ENCODE measurements at places on chromosomes 5 and 9.

DNA sequence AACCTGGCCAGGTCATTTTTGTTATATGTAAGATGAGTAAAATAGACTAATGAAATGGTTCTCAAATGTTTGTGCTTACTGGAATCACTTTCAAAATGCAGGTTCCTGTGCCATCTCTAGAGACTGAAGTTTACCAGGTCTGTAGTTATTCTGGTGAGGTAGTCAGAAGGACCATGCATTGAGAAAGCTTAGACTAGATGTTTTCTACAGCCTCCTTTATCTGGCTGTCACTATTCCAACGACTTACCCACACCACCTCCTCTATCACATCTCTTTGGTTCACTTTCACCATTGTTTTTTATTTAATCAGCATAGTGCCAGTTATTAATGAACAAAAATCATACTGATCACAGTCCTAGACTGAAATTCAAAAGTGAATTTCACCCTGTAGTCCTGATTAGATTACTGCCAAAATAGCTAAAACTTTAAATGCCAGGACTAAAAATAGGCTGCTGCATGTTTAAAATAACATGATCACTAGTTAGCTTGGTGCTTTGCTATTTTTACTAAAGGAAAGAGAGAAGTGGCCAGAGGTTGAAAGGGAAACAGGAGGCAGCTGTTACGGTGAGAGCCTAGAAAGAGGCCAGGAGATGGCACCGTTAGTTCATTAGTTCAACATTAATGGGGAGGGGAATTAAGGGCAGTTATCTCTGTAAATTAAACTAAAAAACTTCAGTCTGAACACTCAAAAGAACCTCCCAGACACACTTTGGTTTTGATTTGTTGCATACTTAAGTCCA lies 13.9 kb upstream of the FNIP1 start:
- no peak for DNase-seq

DNA sequence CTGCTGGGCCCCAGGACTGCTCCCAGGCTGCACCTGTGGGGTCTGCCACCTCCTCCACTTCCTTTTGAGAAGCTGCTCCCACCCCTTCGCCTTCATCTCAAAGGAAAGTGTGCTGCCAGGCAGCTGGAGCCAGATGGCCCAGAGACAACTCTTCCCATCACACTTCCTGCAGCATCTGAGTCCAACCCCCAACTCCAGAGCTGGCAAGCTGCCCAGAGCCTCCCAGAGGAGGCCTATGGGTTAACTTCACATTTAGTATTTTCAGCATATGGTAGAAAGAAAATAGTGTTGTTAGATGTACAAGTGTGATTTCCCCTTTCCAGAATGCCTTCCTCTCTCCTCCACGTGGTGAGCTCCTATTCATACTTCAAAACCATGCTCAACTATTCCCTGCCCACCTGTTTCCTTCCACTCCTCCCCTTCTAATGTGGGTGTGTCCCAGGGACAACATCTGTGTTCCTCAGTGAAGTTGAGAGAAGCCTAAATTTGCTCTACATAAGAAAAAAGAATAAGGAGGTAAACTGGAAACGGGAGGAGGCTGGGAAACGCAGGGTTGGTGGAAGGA lies 38.6 kb upstream of the KCNMB1 start:
- no peak for DNase-seq

DNA sequence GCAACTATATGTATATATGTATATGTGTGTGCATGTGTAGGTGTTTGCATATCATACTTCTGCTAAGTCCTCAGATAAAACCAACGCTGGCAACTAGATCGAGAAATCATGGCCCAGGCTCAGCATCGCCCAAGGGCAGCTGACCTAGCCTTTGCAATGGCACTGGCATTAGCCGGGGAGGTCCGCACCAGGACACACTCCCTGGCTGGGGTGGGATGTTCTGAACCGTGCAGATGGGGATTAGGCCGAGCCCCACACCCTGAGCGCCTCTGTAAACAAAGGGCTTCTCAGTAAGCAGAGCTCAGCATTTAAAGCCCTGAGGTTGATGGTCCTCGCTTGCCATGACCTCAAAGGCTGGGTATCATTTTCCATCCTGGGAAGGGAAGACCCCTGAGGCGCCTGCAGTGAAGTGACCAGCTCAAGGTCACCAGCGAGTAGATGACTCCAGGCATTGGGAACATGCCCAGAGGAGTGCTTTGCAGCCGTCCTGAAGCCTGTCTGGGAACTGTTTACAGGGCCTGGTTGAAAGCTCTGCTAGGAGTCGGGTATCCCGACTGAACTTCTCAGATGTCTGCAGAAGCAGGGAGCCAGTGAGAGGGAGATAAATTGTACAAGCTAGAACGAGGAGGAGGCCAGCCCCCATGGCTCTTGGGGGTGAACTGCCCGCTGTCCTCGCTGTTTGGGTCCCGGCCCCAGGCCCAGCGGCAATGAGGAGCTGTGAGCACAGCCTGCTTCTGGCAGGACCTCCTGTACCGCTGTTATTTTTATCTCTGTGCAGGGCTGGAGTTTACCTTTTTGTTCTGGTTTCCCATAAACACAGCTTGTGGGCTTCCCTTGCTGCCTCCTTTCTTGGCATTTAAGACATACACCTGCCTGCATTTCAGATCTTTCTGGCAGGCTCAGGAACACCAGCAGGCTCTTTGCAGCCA lies 18.4 kb downstream of the GADD45G start:
- DNase-seq = no peak

DNA sequence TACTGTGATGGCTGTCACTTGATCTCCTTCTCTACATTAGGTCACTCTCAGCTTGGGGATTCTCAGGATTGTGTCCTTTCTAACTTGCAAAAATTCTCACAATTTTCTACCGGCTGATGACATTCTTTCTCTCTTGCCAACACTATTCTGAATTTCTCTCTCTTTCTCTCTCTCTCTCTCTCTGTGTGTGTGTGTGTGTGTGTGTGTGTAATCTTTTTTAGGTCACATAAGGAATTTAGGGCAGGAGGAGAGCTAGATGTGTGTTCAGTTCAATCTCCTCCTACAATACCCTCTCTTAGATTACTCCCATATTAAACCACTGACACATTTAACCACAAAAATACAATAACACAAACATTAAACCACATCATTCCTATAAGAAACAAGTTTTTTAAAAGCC lies 242.3 kb upstream of the NREP start:
- no peak for DNase-seq

DNA sequence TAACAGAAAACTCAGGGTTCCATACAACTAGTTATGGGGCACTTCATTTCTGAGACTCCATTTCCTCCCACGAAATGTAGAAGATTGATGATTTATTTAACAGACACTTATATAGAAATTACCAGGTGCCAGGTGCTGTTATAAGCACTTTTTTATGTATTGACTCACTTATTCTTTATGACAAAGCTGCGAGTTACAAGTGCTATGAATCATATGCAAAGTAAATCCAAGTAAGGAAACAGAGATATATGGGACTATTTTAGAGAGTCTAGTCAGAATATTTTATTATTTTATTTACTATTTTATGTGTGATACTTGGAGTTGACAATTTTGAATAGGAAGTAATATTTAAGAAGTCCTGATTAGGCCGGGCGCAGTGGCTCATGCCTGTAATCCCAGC lies 822.8 kb upstream of the C9orf72 start:
- no peak for DNase-seq

DNA sequence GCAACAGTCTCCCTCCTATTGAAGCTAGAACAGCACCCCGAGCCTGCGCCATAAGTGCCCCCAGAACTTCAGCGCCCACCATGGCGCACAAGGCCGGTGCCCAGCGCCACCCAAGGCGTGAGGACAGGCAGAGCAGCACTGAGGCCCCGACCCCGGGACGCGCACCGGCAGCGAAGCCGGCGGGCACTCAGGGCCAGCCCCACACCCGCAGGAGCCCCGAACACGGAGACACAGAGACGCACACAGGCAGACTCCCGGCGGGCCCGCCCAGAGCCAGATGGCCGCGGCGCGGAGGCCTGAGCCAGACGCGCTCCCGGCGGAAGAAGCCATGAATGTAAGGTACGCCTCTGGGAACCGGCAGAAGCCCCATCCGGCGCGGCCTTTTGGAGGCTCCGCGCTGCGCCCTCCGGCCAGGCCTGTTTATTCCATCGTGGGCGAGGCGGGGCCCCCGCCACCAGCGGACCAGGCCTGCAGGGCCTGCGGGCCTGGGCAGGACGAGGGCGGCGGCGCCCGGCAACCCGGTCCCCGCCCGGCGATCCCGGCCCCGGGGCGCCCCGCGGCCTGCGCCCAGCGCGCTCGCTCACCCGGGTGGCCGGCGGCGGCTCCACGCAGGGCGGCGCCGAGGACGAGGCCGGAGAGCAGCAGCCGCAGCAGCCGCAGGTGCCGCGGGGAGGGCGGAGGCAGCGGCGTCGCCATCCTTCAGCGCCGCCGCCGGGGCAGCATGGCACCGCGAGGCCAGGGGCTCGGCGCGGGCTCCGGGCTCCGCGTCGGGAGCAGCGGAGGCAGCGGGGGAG lies 486 bp downstream of the NPDC1 start:
- DNase-seq = no peak

DNA sequence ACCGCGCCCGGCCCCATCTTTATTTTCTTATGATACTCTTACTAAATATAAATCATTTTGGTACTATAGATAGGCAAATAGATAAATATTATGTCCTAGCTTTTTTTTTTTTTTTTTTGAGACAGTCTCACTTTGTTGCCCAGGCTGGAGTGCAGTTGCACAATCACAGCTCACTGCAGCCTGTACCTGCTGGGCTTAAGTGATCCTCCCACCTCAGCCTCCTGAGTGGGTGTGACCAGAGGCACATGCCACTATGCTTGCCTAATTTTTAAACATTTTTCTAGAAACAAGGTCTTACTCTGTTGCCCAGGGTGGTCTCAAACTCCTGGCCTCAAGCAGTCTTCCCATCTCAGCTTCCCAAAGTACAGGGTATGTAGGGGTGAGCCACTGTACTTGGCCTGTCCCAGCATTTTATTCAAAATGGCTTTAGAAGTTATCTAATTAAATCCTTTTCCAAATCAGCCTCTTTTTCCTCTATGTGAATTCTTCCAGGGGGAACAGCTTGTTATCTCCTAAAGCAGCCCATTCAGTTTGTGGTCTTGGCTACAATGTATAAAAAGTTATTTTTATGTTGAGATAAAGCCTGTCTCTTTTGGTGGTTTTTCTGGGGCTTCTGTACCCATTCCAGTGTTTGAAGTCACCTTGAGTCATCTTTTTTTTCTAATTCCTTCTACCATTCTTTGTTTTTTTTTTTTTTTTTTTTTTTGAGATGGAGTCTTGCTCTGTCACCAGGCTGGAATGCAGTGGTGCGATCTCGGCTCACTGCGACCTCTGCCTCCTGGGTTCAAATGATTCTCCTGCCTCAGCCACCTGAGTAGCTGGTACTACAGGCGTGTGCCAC lies 12.1 kb downstream of the MELK start:
- no peak for DNase-seq

GRCh38 chr5:131664929-131665328 lies 29.9 kb upstream of the RAPGEF6 start:
- no peak for DNase-seq
